ENCODE measurements at places on chromosomes 7 and 10.

- no peak for DNase-seq
Observed at GRCh38 chr10:114102256-114102655, 58.6 kb downstream of the ADRB1 start.

DNA sequence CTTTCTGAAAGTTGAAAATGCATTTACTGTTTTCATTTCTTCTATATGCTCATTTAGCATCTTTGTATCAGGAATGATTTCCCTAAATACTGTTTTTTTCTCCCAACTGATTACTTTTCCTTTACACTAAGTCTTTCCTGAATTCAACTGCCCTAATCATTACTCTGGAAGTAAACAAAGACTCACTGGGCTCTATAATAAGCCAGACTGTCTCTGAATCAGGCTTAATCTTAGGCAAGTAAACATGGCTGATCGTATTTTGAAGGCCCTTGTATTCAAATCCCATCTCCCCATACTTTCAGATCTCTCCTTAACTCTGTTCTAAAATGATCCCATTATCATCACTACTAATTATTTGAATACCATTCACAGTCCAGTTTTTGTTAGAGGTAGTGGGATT lies 61.6 kb downstream of the PDZD8 start:
- no peak for DNase-seq

GRCh38 chr7:123958186-123958703 lies 33.2 kb downstream of the SPAM1 start:
- no peak for DNase-seq

DNA sequence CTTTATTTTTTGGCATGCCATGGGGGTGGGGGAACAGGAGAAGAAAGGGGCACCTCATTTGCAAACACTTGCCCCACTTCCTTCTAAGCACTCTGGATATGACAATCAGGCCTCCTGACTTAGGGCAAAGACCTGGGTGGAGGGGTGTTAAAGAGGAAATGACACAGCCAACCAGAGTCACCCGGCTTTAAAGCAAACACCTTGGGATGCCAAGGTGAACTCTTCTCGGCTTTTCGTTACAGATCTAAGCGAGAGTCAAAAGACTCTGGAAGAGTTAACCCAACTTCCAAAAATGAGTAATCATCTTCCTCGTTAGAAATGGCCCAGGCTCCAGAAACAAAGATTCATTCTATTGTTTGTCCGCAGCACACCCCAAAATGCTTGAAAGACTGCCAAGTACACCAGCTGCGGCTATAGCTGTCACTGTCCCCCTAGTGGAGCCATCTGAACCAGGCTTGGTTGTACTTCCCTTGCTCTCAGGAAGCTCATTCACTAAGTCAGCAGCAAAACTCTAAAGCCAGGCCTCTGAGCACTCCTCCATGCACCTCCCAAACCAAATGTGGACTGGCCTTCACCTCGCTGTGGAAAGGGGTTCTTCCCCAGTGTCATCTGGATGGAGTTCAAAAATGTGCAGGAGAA lies 24.8 kb downstream of the FAM53B start:
- no peak for DNase-seq

DNA sequence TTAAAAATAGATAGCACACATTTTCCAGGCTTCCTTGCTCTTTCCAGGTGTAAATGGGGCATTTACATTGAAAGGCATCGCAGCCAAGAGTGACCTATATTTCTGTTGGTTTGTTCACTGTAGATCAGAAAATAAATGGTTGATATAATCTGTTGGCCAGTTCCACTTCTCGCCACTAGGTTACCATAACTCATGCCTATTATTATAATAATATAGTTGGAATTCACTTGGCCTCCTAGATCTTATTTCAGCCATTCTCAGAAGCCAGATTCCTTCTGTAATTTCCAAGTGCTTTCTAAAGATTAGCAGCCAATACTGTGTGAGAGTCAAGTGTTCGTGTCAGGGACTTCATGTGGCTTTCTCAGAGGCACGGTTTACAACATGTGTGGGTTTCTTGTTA lies 179.5 kb downstream of the DNAH11 start:
- DNase-seq: no peak

DNA sequence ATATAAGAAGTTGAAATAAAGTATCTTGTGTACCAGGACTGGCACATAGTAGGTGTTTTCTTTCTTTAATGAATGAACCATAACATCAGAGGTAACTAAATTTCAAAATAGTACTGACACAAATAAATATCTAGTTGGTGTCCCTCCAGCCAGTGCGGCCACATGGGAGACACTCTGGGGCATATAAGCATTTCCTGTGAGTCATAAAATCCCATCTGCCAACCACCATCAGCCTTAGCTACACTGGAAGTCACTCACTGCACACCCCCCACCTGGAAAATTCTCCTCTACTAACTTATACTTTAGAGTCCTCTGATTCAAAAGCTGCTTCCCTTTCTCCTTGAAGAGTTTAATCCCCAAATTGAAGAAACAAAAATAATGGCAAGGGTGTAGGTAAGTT lies 32.5 kb downstream of the DYDC1 start:
- no peak for DNase-seq

GRCh38 chr7:46565253-46566096 lies 644.4 kb upstream of the IGFBP3 start:
- DNase-seq: no peak

- DNase-seq: no peak
Observed at GRCh38 chr10:49070701-49071100, 44.6 kb downstream of the VSTM4 start.

GRCh38 chr10:30783939-30784501 lies 154.5 kb upstream of the LYZL2 start:
- DNase-seq: no peak

DNA sequence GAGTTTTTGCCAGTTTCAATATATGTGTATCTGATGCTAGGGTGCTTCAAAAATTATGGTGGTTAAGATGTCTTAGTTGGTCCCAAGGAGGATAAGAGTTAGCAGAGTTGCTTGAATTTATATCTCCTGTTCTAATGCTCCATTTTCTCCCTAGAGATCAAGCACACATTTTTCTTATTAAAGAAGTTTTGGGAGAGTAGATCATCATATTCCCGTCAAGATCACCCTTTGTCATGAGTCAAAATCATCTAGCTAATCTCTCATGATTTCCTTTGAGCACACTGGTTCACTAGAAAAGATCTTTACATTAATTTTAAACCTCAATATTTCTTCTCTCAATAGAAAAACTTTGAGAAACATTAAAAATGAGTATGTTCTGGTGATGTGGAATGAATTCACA lies 429.9 kb upstream of the SEMA3A start:
- no peak for DNase-seq

GRCh38 chr7:145665499-145666258 lies 450.9 kb upstream of the CNTNAP2 start:
- no peak for DNase-seq

DNA sequence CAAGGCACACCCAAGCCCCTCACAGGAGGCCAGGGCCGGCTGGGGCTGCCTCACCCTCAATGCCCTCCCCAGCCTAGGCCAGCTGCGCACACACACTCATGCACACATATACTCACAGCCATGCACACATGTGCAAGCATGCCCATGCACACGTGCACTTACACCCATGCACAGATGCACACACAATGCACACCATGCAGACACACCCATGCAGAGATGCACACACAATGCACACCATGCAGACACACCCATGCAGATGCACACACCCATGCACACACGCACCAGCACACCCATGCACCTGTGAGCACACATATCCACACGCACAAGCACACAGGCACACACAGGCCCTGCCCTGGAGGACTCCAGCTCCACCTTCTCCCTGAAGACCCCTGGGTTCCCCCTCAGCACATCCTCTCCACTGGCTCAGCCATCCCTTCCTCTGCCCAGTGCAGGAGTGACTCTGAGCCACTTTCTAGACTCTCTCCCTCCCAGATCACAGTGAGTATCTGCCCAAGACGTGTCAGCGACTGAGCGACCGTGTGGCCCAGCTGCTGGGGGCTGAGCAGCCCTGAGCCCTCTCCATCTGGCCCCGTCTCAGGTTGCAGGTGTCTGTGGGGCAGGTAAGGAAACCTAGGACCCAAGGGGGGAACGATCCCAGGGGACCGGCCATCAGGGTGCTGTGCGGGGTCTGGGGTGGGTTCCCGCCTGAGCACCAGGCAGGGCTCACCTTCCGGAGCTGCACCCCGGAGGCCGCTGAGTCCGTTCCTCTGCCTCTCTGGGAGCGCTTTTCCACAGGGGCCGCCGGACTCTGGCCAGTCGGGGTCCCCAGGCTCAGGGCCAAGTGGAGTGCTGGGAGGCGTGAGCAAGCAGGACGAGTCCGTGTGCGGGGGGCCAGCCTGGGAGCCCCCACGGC lies 25.8 kb downstream of the AP5Z1 start:
- no peak for DNase-seq

GRCh38 chr7:155947051-155947450 lies 134.8 kb upstream of the SHH start:
- DNase-seq: no peak

- no peak for DNase-seq
Observed at GRCh38 chr10:7945034-7945433, 109.5 kb upstream of the GATA3 start.

- DNase-seq: no peak
Observed at GRCh38 chr10:42976351-42977031, 100.4 kb upstream of the RET start.

DNA sequence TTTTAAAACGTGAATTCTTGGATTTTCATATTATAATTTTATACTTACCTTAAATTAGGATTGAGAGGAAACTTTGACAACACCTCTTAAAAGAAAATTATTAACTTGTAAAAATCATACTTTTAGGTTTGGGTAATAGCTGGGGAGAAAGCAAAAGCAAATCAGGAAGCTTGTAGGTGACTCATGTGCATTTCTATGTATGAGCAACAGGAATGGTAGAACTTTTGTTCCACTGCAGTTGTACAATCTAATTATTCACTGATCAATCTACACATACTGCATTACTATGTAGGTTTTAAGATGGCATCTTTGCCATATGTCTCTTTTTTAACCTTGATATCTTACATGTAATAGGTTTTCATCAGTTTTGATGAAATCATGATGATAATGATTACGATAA lies 223.2 kb downstream of the PRKG1 start:
- DNase-seq: no peak

DNA sequence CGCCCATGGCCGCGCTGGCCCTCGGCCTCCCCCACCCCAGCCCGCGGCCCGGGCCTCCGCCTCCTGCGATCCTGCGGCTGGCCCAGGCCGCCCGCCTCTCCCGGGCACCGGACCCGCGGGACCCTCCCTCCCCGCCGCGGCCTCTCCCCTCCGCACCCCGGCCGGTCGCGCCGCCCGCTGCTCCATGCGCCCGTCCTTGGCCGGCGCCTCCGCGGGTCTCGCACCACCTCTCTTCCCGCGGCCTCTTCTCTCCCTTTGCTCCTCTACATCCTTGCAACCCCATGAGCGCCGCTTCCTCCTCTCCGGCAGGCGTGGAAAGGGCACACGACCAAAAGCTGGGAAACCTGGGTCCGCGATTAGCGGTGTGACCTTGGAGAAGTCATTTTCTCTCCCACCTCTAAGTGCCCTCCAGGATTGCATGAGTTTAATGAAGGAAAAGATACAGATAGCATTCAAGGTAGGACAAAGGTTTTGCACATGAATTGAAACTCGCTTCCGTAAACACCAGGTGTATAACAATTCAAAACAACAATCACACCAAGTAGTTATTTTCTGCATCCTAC lies 448 bp upstream of the SRPK2 start:
- DNase-seq: no peak

DNA sequence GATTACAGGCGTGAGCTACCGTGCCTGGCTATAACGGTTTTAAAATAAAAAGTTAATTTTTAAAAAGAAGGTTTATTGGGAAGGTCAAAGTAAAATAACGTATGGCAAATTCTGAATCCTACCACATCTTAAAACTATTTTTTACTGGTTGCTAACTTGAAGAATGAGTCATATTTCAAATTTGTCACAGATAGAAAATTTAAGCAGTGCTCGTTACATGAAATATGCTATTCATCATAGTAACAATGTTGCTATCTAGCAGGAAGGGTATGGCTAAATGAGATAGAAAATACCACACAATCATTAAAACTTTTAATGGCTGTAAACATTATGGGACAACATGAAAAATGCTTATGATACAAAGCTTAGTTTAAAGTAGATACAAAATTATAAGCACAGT lies 500.5 kb downstream of the PHTF2 start:
- DNase-seq: no peak

DNA sequence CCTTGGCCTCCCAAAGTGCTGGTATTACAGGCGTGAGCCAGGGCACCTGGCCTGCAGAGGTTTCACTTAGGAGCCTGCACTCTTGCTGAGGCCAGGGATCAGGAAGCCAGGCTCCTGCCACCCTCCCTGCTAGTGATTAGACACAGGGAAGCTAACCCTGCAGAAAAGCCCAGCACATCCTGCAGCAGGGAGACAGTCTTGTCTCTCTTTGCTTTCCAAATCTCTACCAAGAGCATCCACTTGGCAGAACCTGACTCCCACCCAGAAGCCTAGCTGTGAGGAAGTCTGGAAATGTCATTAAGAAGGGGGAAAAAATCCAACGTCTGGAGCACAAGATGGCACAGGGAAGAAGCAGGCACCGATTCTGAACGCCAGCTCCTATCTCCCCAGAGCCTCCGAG lies 8.0 kb upstream of the FAM171A1 start:
- no peak for DNase-seq

DNA sequence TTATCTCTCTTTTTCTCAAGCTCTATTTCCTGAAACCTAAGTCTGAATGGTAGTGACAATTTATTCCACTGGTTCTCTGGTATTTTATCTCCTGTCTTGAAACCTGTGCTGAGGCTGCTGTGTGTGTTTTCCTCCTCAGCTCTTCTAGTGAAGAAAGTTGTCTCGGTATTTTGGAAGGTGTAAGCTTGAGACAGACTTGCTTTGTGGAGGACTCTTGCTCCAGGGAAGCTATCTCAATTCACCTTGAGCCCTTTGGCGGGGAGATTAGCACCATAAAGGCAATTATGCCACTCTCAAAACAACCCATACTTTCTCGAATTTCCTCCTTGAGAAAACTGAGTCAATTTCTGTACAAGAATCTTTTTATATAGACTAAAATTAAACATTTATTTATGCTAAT lies 141.6 kb downstream of the THSD7A start:
- no peak for DNase-seq

DNA sequence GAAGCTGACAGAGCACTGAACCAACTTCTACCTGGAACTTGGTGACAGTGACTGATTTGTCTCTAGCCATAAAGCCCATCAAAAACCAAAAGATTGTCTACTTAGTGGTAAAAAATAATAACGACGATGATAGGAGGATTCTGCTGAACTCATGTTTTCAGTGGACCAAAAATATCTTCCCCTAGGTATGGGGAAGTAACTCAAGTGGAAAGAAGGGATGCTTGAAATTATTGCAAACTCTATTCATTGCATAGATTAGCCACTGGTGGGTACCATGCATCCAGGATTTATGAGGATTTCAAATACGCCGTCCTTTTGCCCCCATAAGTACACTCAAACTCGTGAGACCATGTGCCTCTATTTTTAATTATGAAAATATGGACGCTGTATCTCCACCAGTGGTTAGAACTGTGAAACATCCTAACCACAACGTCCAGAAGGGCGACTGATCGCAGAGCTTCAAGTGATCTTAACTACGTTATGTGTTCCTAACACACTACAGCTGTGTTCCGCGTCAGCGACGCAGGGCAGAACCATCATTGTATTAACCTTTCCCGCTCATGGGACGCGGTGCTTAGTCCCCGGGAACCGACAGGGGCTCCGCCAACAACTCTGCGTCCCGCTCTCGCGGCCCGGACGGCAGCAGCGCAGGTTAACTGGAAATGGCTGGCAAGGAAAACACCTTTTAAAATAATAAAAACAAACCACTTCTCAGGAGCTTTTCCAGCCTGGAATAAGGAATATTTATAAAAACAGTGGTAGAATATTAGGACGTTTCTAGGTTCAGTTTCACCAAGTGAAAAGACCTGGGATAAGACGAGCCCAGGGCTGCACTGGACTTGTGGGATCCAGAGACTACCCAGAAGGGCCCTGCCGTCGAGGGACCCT lies 776 bp downstream of the PEX1 start:
- no peak for DNase-seq
